ENCODE measurements at places on chromosomes 12 and 14.

DNA sequence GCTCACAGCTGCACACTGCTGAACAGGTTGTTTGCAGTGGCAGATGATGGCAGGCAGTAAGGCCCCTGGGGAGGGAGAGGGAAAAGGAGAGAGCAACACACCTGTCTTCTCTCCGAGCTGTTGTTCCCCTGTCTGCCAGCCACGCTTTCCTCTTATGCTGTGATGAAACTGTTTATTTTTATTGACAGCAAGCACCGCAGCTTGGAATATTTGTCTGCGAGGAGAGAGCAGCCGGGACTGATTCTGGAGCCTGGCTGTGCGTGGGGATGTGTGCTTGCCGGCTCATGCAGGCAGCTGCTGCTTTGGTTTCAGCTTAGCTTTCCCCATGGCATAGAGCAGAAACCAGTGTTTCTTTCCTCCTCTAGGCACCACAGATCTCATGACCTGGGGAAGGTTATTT is 58.7 kb upstream of the KCNA5 start:
- DNase-seq: no peak

DNA sequence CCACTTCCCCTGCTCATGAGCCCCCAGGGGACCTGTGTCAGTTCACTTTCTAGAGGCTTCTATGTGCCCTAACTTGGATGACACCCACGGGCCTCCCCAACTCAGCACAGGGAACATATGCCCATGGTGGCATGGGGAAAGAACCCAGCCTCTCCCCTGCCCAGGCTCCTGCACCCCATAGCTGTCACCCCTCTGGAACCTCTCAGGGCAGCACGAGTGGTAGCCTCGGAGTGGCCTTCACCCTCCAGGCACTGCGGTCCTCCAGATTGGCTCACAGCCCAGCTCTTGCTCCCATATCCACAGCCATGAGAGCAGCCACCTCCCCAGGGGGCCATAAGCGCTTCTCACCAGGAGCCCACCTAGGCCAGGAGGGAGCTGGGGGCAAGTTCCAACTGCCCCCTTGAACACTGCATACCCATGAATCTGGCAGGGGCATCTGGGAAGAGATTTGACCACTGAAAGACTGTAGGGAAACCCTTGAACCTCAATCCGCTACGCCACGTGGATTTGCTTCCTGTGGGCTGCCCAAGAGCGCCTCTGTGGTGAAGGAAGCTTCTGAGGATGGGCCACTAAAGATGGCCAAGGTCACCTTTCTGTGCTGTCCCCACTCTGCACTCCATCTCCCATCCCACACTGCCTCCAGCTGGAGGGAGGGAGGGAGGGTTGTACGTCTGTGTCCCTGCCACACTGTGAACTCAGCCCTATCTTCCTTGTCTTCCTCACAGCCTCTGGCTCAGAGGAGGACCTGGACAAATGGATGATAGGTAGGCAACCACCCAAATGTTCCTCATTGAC is 11.9 kb downstream of the PLD4 start:
- DNase-seq: no peak

- DNase-seq: no peak
Observed at GRCh38 chr12:6317693-6318439, 7.4 kb downstream of the PLEKHG6 start.

GRCh38 chr12:65525491-65526141 is 247.1 kb downstream of the MSRB3 start:
- DNase-seq: no peak

- no peak for DNase-seq
Observed at GRCh38 chr12:10590966-10591365, 22.4 kb downstream of the MAGOHB start.

DNA sequence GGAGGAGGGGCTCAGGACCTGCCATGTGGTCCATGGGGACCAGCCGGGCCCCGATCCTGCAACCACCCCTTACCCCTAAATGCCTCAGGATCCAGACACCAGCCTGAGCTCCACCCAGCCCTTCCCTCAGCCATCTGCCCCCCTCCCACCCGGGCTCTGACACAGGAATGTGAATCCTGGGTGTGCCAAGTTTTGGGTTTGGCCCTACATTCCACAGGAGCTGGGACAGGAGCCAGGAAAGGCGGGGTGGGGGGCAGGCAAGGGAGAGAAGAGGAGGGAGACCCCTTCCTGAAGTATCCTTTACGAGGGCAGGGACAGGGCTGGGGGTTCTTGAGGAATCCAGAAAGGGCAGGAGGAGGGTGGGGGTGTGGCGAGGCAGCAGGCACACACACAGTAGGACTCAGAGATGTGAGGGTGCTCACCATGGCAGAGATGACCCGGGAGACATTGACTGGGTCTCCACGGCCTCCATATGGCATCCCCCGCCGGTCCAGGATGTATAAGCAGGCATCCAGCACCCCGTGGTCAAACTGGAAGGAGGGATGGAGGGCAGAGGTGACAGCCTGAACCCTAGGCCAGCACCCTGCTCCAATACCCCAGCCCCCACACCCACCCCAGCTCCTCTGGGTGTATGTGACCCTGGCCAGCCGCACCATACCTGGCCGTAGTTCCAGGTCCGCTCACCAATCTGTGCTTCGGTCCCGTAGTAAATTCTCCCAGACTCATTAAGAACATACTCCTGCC is 3.5 kb downstream of the TGM1 start:
- peak; percentile 29 for DNase-seq

DNA sequence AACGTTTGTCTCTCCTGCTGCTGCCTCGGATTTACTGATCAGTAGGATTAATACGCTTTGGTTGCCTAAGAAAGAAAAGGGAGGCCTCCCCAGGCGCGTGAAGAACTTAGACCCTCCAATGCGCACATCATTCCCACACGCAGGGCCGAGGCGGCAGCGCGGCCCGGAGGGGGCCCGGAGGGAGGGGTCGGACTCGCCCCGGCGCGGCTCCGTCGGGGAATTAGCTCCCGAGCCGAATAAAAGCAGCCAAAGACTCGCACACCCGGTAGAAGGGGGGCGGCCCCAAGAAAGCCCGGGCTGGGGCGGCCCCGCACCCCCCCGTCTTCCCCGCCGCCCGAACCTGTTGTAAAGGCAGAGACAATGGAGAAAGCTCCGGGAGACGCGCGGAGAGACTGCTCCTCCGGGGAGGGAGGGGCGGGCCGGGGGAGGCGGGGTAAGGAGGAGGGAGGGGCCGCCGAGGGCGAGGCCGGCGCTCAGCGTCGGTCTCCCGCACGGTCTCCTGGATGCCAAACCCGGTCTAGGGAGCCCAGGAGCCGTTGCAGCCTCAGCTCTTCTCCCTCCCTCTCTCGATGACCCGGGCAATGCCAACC is at the start of gene NELL2:
TSS of gene NELL2 (minus strand) at position 362 of the 590 bp plus-strand sequence. CDS start 446 bp downstream, outside the sequence.
- peak; percentile 40 for DNase-seq

DNA sequence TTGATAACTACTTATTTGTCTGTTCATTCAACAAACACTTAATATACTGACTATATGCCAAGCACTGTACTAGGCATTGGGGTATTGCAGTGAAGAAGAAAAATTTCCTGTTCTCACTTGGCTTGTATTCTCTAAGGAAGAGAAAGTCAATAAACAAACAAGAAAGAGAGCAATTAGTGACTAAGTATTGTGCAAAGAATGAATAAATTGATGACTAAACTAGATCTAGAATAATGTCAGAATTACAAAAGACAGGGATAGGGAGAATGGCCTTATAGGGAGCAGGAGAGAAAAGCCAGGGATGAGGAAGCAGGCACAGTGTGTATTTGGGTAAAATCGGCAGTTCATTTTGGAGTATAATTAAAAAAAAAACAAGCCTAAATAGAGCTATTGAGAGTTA is 4.2 kb upstream of the LIN7A start:
- no peak for DNase-seq

GRCh38 chr14:99212646-99213045 is 59.4 kb downstream of the BCL11B start:
- DNase-seq: no peak

DNA sequence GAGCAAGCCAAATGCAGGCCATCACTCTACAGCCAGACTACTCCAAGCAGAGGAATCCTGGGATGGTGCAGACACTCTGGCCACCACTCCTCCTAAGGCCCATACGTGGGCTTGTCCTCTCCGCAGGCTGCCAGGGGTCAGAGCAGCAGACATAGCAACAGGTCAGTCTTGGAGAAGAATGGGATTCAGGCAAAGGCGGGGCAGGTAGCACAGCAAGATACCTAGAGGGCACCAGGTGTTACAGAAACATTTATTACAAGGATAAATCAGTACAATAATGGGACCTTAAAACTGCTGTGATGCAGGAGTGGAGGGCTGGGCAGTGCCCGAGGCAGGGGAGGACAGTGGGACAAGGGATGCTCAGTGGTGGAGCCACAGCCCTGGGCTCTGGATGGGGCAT is 20.3 kb downstream of the SYNDIG1L start:
- DNase-seq: no peak

DNA sequence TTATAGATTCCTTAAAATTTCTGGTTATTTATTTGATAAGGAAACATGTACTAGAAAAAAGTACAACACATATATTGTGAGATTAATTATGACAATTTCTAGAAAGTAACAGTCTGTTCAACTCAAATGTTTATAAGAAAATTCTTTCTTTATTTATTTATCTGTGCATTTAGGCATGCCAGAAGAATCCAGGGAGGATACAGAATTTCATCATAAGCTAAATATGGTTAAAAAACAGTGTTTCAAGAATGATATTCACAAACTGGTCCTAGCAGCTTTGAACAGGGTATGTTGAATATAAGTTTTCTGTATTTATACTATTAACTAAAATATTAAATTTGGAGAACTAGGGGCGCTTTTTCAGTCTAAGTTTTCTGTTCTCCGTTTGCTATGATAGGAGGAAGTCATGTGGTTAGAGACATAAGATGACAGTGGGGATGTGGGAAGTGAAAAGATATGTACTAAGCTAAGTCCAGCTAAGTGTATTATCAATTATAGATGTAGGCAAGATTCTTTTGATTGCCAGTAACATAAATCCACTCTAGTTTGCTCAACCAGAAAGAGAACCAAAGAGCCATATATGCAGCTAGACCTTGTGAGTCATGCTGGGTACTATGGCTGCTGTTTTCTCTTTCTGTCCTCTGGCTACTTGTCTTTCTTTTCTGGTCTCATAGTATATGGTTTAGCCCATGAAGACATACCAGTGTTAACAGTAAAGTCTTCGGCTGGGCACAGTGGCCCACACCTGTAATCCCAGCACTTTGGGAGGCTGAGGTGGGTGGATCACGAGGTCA is 39.0 kb downstream of the LRRK2 start:
- no peak for DNase-seq

DNA sequence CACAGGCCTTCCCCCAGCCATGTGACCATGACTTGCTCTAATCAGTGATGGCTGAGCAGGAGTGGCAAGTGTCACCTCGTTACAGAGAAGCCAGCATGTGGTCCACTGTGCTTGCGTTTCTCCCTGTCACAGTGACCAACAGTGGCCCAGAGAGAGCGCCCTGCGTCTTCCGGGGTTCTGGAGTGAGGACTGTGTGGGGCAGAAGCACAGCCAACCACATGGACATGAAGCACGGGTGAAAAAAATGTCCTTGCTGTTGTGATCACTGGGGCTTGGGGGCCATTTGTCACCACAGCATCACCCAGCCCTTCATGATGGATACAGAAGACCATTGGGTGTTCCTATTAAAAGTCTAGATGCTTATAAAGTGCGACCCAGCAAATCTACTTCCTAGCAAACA is 174.6 kb upstream of the C14orf180 start:
- DNase-seq: no peak

GRCh38 chr12:93080452-93080851 is 151.4 kb upstream of the EEA1 start:
- DNase-seq: no peak

DNA sequence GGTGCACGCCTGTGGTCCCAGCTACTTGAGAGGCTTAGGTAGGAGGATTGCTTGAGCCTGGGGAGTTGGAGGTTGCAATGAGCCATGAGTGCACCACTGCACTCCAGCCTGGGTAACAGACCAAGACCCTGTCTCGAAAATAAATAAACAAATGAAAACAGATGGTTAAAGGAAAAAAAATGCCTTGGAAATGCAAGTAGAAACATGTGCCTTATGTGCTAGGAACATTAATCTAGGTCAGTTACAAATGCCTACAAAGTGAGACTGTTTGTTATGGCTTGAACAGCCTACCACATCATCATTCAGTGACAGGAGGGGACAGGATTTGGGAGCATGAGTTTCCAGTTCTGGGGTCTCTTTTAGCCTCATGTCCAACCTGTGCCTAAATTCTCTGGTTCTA is 52.4 kb upstream of the BCAT1 start:
- DNase-seq: no peak

DNA sequence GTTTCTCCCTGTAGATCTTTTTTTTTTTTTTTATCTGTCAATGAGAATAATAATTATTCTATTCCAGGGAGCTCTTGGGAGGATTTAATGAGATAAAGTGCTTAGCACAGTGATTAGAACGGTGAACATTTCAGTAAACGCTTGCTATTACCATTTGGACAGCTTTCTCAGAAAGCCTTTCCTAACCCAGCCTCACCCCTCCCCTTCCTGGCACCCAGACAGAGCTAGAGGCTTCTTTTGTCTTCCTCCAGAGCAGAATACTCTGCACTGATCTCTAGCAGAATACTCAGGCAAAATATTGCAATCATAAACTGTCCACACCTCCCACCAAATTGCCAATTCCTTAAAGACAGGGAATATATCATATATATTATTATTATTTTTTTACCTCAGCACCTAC is 66.6 kb downstream of the ERGIC2 start:
- no peak for DNase-seq

Measured in prostate gland (tissue), 2 donors.